Astrocyte (in vitro differentiated cells and primary cell): ENCODE measurements at places on chromosomes 5 and 9.

DNA sequence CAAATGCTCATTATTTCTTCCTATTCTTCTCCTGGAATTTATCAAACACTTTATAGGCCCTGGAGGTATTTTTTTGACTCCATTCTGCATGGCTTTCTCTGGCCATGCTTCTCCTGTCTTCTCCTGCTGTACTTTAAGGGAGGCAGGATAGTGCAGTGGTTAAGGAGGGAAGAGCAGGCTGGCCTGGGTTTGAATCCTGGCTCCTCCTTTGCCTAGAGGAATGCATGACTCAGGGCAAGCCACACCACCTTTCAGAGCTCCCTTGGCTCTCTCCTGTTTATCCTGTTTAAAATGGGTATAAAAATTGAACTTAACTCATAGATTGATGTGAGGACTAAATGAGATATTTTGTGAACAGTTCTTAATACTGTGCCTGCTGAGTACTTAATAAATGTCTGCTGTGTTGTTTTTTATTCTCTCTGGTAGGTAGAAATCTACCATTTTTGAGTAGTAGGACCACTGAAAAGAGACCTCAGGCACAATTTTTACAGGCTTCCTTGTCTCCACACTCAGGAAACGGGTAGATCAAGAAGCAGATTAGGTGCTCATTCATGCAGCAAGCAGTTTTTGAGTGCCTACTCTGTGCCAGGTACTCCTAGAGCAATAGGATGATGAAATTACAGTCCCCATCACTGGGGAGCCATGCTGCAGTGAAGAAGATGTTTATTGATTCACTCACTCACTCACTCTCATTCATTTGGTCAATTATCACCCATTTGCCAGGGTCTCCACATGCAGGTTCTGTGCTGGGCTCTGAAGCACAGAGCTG lies 32.7 kb upstream of the ARAP3 start:
- DNase-seq = no peak

DNA sequence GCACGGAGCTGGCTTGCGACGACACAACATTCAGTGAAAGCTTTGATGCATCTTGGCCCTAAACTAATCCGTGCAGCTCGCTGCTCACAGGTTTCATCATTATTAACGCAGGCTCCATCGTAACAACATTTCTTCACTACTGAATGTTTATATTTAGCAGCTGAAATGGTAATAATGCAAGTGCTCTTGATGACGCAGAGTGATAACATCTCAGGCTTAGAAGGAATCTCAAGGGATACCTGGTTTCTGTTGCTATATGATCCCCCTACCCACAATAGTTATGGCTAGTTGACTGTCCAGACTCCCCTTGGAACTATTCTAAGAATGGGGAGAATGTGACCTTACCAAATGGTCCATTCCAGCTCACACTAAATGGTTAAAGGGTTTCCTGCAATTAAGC lies 36.2 kb downstream of the C5 start:
- no peak for DNase-seq

DNA sequence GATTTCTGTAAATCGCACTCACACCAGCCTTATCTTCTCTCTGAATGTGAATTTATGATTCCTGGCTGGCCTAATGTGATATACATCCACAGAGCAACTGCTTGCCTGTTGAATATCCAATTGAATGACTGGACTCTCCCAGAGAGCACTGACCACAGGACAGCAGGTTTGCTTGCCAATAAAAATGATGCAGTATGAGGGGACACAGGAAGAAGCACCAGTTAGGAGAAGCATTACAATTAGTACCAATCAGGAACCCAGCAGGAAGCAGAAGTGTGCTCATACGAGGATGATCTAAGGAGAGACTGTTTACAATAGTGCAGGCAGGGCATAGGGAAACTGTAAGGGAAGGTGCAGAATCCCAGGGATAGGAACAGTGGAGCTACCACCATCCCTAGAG lies 127.2 kb upstream of the ZNF366 start:
- DNase-seq = peak; percentile 24

- DNase-seq = no peak
These were observed 137.5 kb downstream of the ICE1 start for GRCh38 chr5:5560016-5560415.

DNA sequence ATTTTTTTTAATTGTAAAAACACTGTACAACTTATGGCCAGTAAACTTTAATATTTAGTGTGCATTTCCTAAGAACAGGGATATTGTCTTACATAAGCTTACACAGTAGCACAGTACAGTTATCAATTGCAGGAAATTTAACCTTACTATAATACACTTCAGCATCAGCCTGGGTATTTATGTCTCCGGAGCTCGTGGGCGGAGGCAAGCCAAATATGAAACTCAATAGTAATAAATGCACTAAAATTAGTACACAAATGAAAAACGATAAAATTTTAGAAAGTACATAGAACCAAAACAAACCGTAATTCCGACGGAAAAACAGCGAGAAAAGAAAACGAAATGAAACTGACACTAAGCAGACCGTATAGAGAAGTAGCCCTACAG lies 91.2 kb downstream of the ANXA2R start:
- DNase-seq = no peak

- no peak for DNase-seq
These were observed 156.4 kb upstream of the COX7C start for GRCh38 chr5:86461169-86461956.

GRCh38 chr9:127614961-127615360 lies 2.9 kb downstream of the STXBP1 start:
- no peak for DNase-seq

DNA sequence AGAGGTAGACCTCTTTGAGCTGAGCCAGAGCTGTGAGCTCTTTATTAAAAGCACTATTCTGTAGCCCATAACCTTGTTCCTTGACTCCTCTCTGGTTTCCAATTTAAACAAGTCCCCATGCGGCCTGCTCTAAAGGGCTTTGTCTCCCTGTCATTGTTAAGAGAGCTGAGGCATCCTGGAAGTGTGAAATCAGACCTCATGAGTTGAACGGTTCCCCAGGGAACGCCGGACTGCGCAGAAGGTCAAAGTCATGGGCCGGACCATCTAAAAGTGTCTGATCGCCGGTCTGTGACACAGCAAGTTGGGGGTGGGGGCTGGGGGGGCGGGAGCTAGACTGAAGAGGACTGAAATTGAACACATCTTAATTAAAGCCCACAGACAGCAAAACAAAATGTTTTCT lies 265.8 kb downstream of the SLF1 start:
- peak; percentile 14 for DNase-seq

DNA sequence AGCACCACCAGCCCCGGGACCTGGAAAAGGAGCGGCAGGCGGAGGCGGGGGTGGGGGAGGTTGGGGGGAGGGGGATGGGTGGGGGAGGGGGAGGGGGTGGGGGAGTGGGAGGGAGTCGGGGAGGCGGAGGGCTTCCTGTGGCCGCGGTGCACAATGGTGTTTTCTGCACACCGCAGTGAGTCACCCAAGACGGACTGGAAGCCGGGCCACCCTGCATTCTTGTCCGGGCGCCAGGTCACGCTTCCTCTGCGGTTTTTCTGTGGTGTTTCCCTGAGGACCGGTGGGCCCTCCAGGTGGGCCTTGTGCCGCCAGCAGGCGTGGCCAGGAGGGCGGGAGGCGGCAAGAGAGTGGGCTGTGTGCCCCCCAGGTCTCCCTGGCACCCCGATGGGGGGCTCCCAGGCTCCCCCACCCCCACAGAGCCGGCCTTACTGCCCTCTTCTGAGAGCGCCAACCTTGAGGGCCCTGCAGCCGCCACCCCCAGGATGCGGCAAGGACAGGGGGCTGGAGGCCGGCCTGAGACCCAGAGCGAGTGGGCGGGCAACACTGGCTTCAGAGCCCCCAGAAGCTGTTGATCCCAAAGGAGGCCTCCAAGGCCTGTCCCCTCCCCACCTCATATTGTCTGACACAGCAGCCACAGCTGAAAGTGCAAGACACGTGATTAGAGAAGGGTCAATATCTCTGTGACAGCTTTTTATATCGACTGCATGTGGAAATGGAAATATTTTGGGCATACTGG lies 11.1 kb downstream of the EXD3 start:
- DNase-seq = peak; percentile 91

DNA sequence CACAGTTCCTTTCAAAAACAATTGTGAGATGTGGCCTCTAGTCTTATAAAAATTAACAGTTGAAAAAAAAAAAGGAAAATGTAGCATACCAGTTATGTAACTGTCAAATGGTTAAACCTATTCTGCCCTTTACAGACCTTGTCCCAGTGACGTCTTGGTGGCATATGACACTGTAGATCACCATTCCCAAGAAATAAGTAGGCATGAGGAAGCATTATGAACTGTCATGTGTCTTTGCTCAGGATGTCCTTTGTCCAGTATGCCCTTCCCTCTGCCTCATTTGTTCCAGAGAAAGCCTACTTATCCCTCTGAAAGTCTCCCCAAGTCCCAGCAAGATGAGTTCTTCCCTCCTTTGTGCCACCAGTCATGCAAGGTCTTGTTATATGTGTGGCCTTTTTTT lies 63.2 kb downstream of the PAM start:
- no peak for DNase-seq

GRCh38 chr5:146796911-146797310 lies 81.6 kb downstream of the PPP2R2B start:
- no peak for DNase-seq

DNA sequence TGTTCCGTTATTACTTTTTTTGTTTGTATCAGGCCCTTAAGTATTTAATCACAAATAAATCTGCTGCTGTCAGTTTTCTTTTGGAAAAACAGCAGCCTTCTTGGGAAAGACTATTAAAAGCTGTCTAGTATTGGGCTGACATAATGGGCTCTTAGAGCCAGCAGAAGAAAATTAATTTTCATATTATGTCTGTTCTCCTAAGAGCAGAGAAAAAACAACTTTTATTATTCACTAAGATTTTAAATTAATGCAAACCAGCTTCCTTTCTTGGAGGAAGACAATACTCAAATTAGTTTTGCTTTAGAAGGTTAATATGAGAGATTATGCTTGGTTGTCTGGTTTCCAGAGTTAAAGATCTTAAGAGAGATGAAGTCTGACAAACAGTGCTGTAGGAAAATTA lies 30.6 kb upstream of the GARNL3 start:
- DNase-seq = no peak

GRCh38 chr9:135461936-135462335 lies 17.6 kb upstream of the PPP1R26 start:
- DNase-seq = no peak

GRCh38 chr5:143850050-143850683 lies 38.2 kb downstream of the HMHB1 start:
- no peak for DNase-seq

GRCh38 chr5:77996943-77997342 lies 220.8 kb upstream of the TBCA start:
- DNase-seq = no peak

DNA sequence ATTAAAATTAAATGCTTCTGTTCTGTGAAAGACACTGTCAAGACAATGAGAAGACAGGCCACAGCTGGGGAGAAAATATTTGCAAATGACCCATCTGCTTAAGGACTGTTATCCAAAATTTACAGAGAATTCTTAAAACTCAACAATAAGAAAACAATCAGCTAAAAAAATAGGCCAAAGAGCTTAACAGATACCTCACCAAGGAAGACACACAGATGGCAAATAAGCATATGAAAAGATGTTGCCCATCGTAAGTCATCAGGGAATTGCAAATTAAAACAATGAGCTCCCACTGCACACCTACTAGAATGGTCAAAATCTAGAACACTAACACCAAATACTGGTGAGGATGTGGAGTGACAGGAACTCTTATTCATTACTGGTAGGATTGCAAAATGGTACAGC lies 10.3 kb downstream of the WNK2 start:
- DNase-seq = no peak

DNA sequence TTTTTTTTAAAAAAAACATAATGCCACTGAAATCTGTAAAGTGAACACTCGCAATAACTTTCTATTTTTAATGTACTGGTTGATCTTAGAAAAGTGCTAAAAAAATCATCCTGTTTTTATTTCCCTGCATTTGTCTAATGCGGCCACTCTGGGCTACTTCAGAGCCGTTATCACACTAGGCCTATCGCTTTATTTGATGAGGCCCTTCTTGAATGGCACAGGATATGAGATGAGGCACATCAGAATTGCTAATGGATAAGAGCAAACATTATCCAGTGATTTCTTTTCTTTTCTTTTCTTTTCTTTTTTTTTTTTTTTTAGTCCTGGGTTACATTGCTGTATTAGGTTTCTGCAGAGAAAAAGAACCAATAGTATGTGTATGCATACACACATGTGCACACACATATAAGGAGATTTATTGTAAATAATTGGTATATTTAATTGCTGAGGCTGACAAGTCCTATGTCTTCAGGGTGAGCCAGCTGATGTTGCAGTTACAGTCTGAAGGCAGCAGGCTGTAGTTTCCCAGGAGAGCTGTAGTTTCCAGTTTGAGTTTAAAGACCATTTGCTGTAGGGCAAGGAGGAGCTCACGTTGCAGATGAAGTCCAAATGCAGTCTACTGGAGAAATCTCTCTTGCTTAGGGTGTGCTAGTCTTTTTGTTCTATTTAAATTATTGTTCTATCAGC lies 391.7 kb downstream of the MED10 start:
- no peak for DNase-seq

GRCh38 chr9:137205126-137206069 lies at the start of the genes NDOR1 and TMEM203:
NDOR1 (plus strand) TSS chr9:137205700; CDS start chr9:137205778, 78 bp downstream.
TMEM203 (minus strand) TSS chr9:137205648; CDS start chr9:137205414, 234 bp downstream.
- DNase-seq = peak; percentile 62

DNA sequence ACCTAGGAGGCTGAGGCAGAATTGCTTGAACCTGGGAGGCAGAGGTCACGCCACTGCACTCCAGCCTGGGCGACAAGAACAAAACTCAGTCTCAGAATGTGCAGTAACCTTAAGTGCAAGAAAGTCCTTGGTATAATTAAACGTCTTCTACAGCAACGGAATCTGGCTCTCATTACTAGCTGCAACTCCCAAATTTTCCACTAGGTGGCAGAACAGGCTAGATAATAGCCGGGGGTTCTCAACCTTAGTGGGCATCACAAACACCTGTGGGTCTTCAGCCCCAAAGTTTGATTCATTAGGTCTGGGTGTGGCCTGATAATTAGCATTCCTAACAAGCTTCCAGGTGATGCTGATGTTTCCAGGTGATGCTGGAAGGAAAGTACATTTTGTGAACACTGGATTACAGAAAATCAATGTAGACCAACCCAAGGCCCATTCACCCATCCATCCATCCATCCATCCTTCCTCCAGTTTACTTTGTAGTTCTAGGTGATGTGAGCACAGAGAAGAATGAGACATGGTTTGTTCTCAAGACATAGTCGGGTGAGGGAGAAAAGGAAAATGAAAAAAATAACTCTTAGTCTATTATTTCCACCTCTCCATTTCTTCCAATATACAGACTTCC lies 37.3 kb downstream of the FBXW2 start:
- no peak for DNase-seq

- no peak for DNase-seq
These were observed 139.8 kb downstream of the APBA1 start for GRCh38 chr9:69532396-69532795.

- peak; percentile 86 for DNase-seq
These were observed 81.8 kb downstream of the CMYA5 start for GRCh38 chr5:79771387-79771786.

GRCh38 chr5:108174286-108174685 lies 207.6 kb downstream of the FBXL17 start:
- no peak for DNase-seq

GRCh38 chr5:55159763-55160492 lies at the start of gene GPX8:
GPX8 (plus strand) TSS chr5:55160171; CDS start chr5:55160193, 22 bp downstream.
- peak; percentile 85 for DNase-seq

DNA sequence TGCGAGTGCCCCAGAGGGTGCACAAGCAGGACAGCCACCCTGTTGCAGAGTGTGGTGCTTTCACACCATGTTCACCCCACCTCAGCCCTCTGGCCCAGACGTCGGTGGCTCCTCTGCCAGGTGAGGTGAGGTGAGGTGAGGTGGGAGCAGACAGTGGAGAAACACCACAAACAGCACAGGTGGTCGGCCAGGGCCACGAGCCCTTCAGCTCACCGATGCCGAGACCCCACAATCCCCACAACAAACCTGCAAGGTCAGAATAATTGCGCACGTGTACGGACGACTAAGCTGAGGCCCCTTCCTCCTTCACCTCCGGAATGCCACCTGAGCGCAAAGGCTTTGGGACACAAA lies 10.5 kb downstream of the BRD3 start:
- no peak for DNase-seq
